ENCODE measurements at places on chromosomes 2 and 18. TPM values are rescaled to one million over a fixed set of nuclear protein-coding genes. Genes with fewer than 3 reads are reported as not detected.

ANKZF1 gene
- total RNA-seq = 102 TPM

FTCDNL1 gene
- total RNA-seq = 3.4 TPM

- no peak for DNase-seq
These were observed 1.4 kb upstream of the ACTG2 start for GRCh38 chr2:73891276-73891901.

- no peak for DNase-seq
These were observed 48.4 kb downstream of the MTX2 start for GRCh38 chr2:176317623-176318065.

DNA sequence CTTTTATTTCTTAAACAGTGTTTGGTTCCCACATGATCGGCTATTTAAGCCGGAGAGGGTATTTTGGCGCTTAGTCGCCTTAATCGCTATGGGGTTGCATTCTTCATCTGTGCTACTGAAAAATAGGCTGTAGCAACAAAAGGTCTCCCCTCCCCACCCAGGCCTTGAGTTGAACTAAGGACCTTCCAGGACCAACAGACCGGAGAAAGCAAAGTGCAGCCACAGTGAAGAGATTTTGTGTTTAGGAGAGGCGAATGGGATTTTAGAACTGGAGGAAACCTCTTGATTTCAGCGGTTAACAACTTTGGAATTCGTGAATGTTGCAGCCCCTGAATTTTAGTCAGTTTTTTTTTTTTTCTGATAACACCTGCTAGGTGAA, 1.4 kb downstream of the ITGA6 start:
- no peak for DNase-seq
